ENCODE measurements at places on chromosomes 12 and 14.

GRCh38 chr14:56183631-56184157 lies 65.5 kb downstream of the PELI2 start:
- no peak for DNase-seq

DNA sequence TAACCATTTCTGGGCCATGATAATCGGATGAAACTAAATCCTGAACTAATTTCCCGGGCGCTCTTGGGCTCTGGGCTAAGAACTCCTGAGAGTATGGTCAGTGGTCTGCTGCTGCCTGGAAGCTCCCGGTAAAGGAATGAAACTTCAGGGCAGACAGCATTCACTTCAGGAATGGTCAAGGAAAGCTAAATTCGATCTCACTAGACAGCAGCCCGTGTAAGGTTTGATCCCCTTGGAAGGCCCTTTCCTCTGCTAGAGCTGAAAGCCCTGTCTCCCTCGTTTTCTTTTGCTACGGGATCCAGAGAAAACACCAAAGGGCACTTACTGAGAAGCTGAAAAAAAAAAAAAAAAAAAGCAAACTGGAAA lies 680 bp downstream of the ASB8 start:
- DNase-seq = no peak

GRCh38 chr14:51225751-51226150 lies 14.3 kb upstream of the TMX1 start:
- no peak for DNase-seq

DNA sequence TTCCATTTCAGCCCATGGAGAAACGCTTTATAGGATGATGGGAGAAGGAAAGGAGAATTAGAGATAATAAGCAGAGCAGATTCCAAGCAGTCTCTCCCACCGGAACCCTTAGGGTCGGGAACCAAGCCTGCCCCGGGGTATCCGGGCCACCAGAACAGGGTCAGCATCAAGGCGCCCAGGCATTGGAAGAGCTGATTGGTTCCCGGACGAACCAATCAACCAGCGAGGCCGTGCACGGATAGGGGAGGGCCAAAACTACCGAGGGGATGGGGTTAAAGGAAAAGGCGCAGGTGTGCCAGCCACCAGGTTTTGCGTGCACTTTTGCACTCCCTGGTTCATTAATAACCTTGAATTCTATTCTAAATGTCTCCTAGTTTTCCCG lies 1.7 kb downstream of the PPM1H start:
- no peak for DNase-seq

- DNase-seq = no peak
Measured at GRCh38 chr12:42760550-42760949, 171.0 kb upstream of the PRICKLE1 start.

DNA sequence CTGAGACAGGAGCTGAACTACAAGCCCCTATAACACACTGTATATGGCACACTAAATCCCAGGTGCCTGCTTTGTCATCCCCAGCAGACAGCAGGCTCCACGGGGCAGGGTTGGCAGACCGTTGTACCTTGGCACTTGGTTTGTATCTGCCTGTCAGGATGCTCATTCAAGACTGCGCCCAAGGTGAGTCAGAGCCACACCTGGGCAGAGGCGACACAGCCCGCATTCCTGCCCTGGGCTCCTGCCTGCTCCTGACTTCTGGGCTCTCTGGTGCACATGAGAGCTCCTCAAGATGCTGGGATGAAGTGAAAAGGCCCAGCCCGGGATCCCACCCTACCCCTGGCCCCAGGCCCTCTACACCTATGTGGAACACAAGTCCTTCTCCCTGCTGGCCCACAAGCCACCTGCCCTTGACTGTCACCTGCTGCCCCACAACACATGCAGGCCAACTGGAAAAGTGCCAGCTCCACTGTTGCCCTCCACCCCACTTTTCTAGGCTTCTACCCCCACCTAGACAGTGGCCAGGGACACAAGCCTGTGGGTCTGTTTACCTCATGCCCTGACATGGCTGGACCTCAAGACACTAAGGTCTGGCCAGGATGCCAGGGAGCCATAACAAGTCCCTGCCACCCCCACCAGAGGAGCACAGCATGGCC lies 30.8 kb upstream of the PNMA1 start:
- DNase-seq = no peak

DNA sequence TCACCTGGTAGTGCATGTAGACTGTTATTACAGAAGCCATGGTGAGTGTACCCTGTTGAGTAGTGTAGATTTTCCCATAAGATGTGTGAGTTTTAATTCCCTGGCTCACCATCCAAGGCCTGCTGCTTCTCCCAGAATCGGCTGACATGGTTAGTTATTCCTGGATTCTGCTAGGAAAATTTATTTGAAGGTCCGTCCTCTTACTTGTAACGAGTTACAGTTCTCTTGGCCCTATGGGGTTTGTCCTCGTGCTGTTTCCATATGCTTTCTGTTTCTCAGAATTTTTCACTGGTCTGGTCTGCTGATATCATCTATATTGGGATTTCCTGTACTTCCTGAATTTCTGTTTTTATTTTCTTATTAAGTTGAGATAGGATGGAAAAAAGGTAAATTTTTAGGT lies 423.3 kb upstream of the RGS6 start:
- DNase-seq = no peak

Data from AML-193 (cell line).